ENCODE measurements at places on chromosomes 11 and 22.

GRCh38 chr22:42379966-42380537 lies 52.2 kb downstream of the NFAM1 start:
- DNase-seq, result no peak

GRCh38 chr11:77151804-77152509 lies 23.9 kb downstream of the MYO7A start:
- DNase-seq, result peak; percentile 70

DNA sequence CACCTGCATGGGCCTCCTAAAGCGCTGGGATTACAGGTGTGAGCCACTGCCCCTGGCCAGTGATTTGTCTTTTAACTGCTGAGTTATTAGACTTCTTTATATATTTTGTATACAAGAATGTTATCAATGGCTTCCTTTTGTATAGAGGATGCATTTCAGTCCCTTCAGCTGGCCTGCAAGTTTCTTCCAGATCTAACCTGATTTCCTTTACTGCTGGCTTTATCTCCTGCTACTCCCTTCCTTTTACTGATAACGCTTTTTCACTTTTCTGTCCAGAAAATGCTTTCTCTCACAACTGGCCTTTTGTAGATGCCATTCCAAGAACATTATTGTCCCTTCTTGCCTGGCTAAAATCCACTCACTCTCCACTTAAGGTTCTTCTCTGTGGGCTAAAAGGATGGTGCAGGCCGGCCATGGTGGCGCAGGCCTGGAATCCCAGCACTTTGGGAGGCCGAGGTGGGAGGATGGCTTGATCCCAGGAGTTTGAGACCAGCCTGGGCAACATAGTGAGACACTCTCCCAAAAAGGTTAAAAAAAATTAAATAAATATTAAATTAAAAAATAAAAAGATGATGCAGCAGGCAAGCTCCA lies 118.1 kb downstream of the NECTIN1 start:
- DNase-seq, result no peak

GRCh38 chr11:17571431-17572358 lies 24.6 kb downstream of the OTOG start:
- no peak for DNase-seq

- no peak for DNase-seq
Observed at GRCh38 chr22:30010789-30011405, 69.4 kb upstream of the HORMAD2 start.

DNA sequence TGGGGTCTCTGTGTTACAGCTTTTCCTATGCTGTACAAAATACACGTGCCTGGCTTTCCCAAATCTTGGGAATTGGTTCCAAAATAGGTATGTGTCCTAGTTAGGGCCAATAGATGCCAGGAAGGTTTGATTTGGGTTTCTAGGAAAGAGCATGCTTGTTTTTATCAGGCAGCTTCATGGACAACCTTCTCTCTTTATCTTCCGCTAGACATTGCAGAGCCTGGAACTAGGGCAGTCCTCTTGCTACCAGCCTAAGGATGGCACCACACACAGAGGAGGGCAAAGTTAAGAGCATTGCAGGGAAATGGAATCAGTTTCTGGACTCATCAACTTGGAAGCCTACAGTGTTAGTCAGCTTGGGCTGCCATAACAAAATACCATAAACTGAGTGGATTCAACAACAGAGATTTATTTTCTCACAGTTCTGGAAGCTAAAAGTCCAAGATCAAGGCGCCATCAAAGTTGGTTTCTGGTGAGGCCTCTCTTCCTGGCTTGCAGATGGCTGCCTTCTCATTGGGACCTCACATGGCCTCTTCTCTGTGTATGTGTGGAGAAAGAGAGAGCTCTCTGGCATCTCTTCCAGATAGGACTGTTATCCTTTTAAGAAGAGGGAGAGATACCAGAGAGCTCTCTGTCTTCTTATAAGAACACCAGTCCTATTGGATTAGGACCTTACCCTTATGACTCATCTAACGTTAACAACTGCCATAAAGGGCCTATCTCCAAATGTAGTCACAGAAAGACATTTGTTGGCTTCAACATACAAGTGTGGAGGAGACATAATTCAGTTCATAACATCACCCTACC lies 27.3 kb upstream of the CREB3L1 start:
- DNase-seq, result no peak

DNA sequence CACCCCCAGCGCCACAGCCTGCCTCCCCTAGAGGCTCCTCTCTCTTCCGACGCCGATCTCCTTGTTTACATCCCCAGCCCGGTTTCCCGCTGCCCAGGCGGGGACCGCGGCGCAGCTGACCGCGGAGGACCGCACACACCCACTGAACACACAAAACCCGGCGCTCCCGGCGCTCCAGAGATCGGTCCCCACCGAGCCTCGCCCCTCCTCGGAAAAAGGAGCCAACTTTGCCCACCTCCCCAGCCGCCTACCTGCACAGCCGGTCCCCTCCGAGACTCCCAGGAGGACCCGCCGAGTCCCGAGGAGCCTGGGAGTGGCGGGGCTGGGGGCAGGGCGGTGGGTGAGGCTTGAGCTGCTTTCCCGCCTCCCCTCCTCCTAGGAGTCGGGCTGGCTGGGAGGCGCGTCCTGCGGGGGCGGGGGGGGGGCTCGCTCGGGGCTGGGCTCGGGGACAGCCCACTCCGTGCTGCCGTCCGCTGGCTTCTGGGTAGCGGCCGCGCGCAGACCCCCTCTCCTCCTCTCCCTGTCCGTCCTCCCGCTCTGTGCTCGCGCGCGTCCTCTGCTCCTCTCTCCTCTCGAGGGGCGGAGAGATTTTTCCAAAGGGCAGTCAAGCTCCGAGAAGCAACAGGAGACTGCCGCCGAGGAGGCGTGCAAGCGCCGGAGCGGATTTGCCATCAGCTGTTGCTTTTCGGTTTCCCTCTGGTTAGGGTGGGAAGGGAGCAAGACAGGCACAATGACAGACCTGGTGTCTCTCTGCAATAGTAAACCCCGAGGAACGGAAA lies at the start of gene FXYD6:
TSS of gene FXYD6 (minus strand) at position 318 of the 779 bp plus-strand sequence. CDS start 33,882 bp downstream, outside the sequence.
- no peak for DNase-seq

- DNase-seq, result no peak
Observed at GRCh38 chr11:119062779-119063178, 4.8 kb upstream of the VPS11 start.

DNA sequence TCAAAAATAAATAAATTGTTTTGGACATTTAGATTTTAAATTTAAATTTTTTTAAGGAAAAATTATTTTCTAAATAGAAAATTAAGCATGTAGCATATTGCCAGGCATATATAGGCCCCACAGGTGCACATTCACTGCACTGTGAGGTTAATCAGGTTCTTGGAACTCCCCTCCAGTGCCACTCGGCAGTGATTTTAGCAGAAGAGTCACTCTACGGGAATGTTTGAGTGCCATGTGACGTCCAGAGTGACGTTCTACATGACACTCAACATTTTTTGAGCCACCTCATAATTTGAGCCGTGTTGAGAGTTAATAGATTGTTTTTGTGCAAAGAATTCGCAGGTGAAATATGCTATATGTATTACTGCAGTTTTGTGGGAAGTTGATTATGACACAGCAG lies 77.4 kb downstream of the SWAP70 start:
- no peak for DNase-seq

DNA sequence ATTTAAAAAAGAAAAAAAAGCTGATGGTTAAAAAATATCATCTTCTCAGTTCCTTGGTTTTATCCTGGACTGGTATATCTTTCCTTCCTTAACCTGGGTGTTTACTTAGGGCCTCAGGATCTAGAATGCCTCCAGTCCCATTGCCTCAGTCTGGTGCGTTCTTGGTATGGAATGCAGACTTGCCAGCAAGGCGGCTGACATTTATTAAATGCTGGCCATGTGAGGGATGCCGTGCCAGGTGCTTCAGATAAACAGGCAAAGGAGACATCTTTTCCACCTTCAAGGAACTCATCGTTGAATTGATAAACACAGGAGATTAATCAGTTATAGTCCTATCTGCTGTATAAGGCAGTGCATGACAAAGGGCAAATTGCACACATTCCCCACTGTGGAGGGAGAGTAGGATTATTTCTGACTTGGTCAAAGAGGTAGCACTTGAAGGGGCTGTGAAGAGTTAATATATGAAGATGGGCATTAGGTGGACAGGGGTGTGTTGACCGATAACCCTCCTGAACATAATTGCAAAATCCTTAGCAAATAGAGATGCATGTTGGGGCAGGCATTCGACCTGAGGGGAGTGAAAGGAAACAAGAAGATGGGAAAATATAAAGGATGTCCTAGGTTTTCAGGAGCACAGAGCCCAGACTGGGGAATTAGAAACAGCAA lies 54.4 kb downstream of the ALX4 start:
- no peak for DNase-seq

DNA sequence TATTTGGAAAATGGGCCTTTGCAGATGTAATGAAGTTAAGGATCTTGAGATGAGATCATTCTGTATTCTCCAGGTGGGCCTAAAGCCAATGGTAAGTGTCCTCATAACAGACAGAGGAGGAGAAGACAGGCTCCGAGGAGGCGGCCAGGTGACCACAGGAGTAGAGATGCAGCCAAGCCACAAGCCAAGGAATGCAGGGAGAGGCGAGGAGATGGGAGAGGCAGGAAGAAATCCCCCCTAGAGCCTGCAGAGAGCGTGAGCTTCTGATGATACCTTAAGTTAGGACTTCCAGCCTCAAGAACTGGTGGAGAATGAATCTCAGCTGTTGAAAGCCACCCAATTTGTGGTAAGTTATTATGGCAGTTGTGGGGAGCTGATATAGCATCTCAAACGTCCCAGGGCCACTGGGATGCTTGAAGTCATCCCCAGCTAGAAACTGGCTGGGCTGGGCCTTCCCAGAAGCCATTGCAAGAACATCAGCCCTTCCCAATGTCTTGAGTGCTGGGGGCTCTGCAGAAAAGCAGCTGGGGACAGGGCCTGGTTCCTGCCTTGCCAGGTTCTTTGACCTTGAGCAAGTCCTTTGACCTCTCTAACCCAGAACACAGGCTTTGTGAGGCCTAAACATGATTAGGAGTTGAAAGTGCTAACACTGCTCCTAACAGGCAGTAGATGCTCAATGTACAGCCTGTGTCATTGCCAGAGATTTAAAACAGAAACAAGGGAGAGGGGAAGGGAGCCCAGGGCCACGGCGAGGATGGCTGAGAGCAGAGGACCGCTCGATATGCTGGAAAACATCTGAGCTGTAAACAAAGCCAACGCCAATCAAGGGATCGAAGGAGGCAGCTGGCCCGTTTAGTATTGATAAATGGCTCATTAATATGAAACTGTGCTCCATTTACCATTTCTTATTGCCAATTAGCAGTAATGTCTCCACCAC lies 632.3 kb downstream of the TBC1D22A start:
- DNase-seq, result no peak

DNA sequence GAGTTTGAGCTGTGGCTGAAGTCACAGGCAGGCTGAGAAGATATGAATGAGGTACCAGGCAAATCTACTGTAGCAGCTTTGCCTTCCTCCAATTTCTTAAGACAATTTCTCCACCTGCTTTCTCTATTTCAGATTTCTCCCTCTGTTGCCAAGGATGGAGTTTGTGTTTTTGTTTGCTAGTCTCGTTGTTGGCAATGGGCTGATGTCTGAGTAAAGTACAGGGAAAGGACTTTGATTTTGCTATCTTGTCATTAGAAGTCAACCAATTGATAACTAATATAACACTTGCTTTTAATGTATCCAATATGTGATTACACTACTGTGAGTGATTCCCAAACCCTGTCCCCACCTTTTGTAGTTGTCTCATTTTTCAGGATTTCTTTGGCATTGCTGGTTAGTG lies 40.1 kb upstream of the RRAS2 start:
- no peak for DNase-seq

GRCh38 chr11:67429038-67429668 lies 859 bp downstream of the RPS6KB2 start:
- DNase-seq, result no peak

DNA sequence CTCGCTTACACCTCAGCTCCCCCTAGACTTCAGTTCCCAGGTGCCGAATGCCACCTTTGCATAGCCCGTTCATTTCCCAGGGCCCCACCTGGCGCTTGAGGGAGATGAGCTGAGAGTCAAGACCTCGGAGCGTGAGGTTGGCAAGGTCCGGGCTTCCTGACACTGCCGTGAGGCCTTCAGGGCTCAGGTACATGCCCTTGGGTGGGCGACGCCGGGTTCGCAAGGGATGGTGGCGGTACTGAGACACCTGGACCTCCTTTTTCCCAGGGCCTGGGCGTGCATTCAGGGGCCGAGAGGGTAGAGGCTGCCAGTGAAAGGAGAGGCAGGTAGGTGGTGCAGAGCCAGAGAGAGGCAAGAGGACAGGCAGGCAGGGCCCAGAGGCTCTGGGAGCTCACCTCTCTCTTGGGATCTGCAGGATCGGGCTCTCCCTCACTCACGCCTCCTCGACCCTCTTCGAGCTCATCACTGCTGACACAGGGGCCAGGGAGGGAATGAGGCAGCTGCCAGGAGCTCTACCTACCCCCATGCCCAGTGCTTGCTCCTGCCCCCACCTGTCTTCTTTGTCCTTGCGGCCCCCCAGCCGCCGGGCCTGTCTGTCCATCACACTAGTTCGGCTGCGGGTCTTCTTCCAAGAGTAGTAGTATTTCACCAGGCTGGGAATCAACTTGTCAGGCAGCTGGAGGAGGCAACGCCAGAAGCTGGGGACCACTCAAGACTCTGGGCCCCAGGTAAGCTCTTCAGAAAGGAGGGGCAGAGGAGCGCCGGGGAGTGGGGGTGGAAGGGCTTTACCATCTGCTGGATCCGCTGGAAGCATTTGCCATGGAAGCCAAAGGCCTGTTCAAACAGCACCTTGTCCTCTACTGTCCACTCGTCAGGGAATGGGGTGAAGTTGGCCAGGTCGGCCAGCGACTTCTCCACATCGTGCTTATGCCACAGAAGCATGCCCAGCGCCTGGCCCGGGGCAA lies 2.8 kb downstream of the RCOR2 start:
- no peak for DNase-seq

DNA sequence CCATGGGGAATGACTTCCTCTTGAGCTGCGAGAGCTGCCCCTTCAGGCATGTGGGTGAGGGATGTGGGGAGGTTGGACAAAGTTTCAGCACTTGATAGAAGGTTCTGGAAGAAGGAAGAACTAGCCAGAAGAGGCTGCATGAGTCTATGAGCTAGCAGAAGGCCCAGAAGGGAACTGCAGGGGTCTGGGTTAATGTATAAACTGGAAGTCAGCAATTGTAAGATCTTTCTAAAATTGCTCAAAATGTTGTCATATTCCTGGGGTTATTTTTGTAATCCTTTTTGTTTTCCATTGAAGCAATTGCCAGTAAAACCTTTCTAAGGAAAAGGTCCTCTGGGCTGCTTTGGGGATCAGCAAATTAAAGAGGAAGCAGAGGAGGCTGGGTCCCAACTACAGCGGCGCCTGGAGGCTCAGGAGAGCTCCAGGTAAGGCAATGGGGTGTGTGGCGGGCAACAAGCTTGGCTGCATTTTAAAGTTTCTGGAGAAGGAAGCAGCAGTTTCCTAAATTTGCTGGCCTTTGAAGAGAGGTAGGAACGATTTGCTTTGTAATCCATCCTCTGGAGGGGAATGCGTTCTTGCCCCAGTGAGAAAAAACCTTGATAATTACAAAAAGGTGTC lies 29.2 kb downstream of the ADAMTS15 start:
- no peak for DNase-seq

GRCh38 chr22:38075961-38076360 lies 8.0 kb downstream of the SLC16A8 start:
- DNase-seq, result no peak

GRCh38 chr11:117612177-117612576 lies 184.8 kb downstream of the DSCAML1 start:
- DNase-seq, result no peak

GRCh38 chr22:42862045-42862734 lies 5.1 kb upstream of the ARFGAP3 start:
- DNase-seq, result no peak

Data from stimulated activated CD4-positive, alpha-beta T cell treated with anti-CD3 and anti-CD28 coated beads, Interleukin-2, amount 100 ng/mL, for 24 hours (primary cell).